ENCODE measurements at places on chromosomes 3 and 15.

DNA sequence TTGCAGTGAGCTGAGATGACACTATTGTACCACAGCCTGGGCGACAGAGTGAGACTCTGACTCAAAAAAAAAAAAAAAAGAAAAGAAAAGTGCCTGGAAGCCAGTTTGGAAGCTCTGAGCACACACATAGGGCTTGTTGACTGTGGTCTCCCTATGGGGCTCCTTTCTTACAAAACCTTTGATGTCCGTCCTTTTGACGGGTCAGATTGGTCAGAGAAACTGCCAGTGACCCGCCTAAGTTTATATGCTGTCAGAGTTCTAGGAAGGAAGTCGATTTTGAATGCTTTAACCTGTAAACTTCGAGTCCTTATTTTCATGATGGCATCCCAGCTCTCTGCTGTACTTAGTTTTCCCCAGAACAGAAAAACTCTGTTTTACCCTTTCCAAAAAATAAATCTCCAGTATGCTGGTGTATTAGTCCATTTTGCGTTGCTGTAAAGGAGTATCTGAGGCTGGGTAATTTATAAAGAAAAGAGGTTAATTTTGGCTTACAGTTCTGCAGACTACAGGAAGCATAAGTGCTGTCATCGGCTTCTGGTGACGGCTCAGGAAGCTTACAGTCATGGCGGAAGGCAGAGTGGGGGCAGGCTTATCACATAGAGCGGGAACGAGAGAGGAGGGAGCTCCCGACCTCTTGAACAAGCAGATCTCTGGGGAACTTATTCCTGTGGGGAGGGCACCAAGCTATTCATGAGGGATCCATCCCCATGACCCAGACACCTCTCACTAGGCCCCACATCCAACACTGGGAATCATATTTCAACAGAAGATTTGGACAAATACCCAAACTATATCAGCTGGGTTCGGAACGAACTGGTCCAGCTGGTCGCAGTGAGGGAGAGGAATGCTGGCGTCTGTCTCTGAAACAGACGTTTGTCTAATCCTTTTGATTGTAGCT, 72.3 kb downstream of the LMLN start:
- DNase-seq, result no peak

GRCh38 chr3:152583963-152584362, 251.0 kb upstream of the P2RY1 start:
- DNase-seq, result no peak

DNA sequence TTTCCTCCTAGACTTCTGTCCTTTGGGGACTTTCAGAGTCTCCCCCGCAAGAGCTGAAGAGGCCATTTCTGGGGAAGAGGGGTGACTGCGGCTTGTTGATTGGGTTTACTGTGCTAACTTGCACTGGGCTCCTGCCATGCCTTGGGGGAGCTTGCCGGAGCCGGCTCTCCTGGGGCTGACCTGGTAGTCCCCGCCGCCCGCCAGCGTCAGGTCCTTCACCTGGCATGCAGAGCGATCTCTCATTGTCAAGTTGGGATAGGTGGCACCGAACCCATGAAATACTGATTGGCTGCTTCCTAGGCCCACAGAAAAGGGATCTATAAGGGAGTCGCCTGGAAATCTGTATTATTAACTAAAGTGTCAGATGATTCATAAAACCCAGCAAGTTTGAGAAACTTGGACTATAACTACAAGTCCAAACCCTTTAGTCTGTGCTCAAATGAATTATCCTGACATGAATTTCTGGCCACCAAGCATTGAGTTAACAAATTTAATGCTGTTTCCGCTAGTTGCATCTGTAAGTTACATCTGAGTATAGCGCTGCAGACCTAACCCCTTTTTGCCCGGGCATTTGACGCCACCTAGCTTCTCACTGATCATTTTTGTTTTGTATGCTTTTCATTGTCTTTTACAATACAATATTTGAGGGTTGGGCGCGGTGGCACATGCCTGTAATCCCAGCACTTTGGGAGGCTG, 607 bp upstream of the IMP3 start:
- DNase-seq, result peak; percentile 64

GRCh38 chr15:51172193-51172592, 77.5 kb upstream of the TNFAIP8L3 start:
- no peak for DNase-seq

GRCh38 chr15:78850941-78851755, 21.5 kb upstream of the MORF4L1 start:
- DNase-seq, result no peak

- no peak for DNase-seq
Observed at GRCh38 chr3:106036696-106037095, 167.9 kb upstream of the CBLB start.

GRCh38 chr15:96331144-96331944, 844 bp downstream of the NR2F2 start:
- no peak for DNase-seq

GRCh38 chr15:66644000-66644787, 57.8 kb upstream of the SMAD6 start:
- no peak for DNase-seq

DNA sequence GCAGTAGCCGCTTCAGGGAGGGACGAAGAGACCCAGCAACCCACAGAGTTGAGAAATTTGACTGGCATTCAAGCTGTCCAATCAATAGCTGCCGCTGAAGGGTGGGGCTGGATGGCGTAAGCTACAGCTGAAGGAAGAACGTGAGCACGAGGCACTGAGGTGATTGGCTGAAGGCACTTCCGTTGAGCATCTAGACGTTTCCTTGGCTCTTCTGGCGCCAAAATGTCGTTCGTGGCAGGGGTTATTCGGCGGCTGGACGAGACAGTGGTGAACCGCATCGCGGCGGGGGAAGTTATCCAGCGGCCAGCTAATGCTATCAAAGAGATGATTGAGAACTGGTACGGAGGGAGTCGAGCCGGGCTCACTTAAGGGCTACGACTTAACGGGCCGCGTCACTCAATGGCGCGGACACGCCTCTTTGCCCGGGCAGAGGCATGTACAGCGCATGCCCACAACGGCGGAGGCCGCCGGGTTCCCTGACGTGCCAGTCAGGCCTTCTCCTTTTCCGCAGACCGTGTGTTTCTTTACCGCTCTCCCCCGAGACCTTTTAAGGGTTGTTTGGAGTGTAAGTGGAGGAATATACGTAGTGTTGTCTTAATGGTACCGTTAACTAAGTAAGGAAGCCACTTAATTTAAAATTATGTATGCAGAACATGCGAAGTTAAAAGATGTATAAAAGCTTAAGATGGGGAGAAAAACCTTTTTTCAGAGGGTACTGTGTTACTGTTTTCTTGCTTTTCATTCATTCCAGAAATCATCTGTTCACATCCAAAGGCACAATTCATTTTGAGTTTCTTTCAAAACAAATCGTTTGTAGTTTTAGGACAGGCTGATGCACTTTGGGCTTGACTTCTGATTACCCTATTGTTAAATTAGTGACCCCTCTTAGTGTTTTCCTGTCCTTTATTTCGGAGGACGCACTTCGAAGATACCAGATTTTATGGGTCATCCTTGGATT, at the start of gene MLH1:
TSS of gene MLH1 (plus strand) at position 193 of the 958 bp plus-strand sequence. CDS start at position 223, 30 bp downstream.
- peak; percentile 100 for DNase-seq

DNA sequence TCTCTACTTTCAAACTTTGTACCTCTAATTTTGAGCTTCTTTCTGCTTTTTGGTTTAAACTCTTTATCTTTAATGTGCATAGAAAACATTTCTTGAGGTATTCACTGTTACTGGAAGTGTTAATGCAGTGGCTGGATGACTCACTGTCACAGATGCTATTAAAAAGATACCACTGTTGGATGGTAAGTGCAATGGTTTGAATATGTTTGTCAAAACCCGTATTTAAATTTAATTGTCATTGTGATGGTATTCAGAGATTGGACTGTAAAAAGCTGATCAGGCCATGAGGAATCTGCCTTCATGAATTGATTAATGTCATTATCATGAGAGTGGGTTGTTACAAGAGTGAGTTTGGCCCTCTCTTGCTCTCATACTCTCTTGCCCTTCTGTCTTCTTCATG, 70.6 kb downstream of the AP4E1 start:
- no peak for DNase-seq

DNA sequence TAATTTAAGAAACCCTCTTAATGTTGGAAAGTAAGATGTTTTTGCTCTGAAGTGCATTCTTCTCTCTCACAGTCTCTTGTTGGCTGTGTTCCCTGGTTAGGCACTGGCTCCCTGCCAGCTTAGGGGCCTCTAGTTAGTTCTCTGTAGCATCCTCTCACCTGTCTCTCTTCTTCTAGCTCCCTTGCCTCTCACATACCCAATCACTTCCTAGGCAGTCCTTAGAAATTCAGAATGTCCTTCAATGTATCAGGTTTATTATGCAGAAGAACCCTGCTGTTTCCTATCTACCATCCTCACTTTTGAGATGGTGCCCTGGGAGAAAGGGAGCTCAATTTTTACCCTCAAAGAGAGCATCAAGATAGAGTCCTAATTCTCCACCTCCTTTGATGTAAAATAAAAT, 36.2 kb upstream of the CPNE4 start:
- DNase-seq, result peak; percentile 2

GRCh38 chr15:69636169-69636915, 183.7 kb downstream of the RPLP1 start:
- no peak for DNase-seq

DNA sequence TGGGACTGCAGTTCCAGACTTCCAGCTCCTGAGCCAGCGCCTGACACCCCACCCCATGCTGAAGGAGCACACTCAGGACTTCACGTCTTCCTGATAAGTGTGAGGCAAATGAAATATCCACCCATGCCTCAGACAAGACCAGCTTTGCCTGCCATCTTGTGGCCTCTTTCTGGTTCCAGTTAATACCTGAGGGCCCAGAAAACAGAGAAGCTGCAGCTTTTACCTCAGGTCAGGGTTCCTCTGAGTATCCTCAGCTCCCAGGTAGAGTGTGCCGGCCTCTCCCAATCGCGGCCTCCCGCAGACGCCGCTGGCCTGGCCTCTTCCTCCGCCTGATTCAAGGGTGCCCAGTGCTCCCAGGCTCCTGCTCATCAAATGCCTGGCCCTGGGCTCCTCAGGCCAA, 5.1 kb upstream of the KLHL6 start:
- peak; percentile 62 for DNase-seq

DNA sequence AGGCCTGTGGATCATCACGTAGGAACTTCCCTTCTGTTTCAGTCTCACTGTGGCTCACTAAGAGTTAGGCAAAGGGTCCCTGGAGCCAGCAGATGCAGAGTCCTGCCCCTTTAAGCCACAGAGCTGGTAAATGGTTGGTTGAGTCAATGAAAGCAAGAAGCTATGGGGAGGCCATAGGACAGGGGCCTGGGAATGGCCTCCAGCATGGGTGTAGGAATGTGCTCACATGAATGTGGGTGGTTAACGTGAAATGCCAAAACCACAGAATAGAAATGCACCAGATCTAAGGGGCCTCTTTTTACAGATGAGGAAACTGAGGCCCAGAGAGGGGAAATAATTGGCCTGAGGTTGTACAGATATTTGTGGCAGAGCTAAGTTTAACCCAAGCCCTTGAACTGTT, 150.3 kb downstream of the TLE3 start:
- DNase-seq, result no peak

DNA sequence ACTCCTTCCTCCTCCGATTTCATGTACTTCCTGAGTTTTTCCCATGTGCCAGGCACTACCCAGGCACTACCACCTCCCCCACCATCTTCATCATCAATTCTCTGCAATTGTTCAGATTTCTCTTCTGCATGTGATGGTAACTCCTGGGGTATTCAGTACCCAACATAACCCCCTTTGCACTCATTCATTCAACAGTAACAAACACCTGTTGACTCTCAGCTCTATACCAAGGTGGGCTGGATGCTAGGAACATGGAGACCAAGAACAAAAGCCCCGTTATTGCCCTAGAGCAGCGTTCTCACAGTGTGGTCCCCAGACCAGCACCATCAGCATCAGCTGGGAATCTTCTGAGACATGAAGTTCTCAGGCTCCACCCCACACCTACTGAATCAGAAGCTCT, 113.0 kb upstream of the CHD2 start:
- no peak for DNase-seq

DNA sequence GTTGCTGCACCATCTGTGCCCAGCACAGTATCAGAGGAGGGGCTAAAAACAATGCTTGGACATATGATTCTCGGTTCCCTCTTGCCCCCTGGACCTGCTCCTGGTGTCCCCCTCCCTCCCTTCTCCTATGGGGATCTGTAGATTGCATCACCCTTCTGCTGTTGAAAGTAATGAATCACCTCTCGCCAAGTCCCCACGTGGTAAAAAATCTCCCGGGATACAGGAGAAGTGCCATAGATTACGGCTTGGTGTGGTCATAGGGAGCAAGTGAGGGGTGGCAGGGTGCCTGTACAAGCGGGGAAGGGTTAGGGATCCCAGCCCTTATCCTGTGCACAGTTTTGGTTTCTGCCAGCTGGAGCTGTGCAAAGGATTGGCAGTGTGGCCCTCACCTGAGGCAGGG, 37.7 kb downstream of the AMOTL2 start:
- DNase-seq, result no peak

GRCh38 chr3:159797771-159798170, 190.9 kb upstream of the IL12A start:
- DNase-seq, result no peak

DNA sequence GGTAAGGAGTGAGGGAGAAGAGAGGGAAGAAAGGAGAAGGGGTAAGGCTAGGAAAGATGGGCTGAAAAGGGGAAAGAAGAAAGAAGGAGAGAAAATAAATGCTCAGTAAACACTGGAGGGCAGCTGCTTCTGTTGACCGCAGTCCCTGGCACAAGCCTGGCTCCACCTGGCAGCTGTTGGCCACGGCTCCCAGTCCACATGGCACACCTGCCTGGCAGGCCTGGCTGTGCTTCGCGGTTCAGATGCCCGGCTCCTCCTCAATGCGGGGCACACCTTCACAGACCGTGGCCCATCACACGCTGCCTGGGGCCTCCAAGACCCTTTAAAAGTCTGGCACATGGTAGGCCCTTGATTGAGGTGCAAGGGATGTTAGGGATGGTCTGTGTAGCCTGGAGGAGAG, 516.8 kb upstream of the PROK2 start:
- no peak for DNase-seq

GRCh38 chr15:90286678-90287077, 21.2 kb downstream of the NGRN start:
- DNase-seq, result peak; percentile 67

- no peak for DNase-seq
Observed at GRCh38 chr3:122628567-122628966, 51.1 kb downstream of the PARP15 start.
